ENCODE measurements at places on chromosomes 5 and 9.
A peak's percentile ranks its signal among the peaks of the same experiment; 100 is the strongest.

DNA sequence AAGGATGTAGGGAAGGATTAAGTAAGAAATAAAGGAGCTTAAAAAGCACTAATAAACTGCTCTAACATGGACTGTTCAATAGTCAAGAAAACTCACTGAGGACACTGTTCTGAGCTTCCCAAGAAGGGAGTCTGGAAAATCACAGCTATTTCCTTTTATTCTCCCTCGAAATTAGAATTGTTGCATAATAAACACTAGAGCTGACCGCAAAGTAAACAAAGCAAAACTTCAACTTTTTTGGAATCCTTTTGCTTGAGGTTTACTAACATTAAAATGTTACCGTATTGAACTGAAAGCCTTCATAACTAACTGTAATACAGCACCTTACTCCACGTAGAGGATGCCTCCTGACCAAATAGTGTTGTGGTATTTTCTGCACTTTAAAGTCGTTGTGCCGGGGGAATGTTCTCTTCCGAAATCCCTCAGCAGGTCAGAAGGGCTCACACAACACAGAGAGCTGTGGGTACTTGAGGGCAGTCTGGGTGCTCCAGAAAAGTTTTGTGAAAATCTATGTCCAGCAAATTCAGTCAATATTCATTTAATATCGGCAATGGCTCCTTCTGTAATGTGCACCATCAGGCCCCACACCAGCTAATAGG is 59.2 kb downstream of the TTLL11 start:
- DNase-seq, result no peak

- peak; percentile 66 for DNase-seq
Measured at GRCh38 chr5:87541033-87541432, 128.3 kb upstream of the CCNH start.

- no peak for DNase-seq
Measured at GRCh38 chr9:136784249-136784996, 6.7 kb upstream of the TMEM141 start.

DNA sequence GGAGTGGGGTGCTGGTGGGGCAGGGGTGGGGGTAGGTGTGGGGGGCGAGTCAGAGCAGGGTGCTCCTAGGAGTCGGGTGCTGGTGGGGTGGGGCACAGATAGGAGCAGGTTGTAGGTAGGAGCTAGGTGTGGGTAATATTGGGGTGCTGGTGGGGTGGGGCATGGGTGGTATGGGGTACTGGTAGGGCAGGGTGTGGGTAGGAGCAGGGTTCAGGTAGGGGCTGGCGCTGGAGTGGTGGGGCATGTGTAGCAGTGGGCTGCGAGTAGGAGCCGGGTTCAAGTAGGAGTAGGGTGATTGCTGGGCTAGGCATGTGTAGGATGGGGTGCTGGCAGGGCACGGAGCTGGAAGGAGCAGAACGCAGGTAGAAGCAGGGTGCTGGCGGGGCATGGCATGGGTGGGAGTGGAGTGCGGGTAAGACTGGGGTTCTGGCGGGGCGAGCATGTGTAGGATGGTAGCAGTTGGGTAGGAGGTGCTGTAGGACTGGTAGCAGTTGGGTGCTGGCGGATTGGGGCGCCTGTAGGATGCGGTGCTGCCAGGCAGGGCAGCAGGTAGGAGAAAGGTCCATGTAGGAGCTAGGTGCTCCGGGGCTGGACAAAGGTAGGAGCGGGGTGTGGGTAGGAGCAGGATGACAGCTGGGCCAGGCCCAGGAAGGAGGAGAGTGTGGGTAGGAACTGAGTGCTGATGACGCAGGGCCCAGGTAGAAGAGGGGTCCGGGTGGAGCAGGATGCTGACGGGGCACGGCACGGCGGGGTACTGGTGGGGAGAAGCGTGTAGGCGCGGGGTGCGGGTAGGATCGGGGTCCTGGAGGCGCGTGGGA is 105.5 kb upstream of the SIMC1 start:
- no peak for DNase-seq

Measured in NCI-H1048 (cell line).